Lower lobe of right lung (tissue), 2 donors: ENCODE measurements at places on chromosomes 2 and 18. TPM values are rescaled to one million over a fixed set of nuclear protein-coding genes. Genes with fewer than 3 reads are reported as not detected.

DNA sequence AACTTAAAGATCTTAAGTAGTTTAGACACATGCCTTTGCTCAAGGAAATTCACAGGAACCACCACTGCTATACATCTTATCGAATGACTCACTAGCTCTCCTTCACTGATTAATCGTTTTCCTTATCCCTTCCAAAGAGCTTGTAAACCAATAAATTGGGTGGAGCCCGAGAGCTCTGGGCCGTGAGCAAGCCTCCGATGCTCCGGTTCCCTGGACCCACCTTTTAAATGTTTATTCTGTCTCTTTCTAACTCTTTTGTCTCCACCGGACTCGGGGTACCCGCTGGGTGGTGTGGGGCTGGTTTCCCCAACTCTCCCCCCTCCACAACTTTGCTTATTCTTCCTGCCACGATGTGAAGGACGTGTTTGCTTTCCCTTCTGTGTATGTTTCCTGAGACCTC is 292.9 kb upstream of the TMEFF2 start:
- no peaks in the 10 kb centered on the region for H3K4me1 ChIP-seq
- DNase-seq = no peak

TGFBRAP1 gene
- 19.4 TPM for total RNA-seq

DNA sequence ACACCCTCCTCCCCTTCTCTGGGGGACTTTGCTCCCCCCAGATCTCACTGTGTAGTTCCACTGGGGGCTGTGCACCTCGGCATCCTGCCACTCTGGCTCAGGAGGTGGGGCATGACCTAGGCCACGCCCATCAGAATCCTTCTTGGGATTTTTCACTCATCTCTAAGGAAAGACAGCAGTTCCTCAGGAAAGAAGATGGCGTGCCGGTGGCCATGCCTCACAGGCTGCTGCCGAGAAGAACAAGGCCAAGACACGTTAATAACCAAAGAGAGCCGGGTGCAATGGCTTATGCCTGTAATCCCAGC is 3.2 kb downstream of the NMUR1 start:
- H3K36me3 ChIP-seq = no peaks in the 10 kb centered on the region
- peaks cover 46% of the 10 kb centered on the region for H3K4me1 ChIP-seq
- no peak overlapping the region for H3K4me3 ChIP-seq
- no peak for DNase-seq
- no peak overlapping the region for H3K27ac ChIP-seq
- H3K27me3 ChIP-seq = peaks cover 12% of the 10 kb centered on the region

FTCDNL1 gene
- total RNA-seq = 3.7 TPM

DNA sequence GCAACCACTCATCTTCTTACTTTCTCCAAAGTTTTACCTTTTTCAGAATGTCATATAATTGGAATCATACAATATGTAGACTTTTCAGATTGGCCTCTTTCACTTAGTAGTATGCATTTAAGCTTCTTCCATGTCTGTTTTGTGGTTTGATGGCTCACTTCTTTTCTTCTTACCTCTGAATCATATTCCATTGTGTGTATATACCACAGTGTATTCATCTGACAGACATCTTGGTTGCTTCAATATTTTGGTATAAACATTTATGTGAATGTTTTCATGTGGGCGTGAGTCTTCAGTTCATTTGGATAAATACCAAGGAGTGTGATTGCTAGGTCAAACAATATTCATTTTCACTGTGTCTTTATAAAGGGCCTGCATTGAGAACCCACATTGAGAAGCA is 136.1 kb upstream of the NOSTRIN start:
- no peaks in the 10 kb centered on the region for H3K36me3 ChIP-seq
- H3K27me3 ChIP-seq = no peaks in the 10 kb centered on the region
- H3K4me3 ChIP-seq = no peak overlapping the region
- no peak for DNase-seq
- H3K4me1 ChIP-seq = no peaks in the 10 kb centered on the region
- H3K27ac ChIP-seq = no peak overlapping the region

TBR1 gene
- not detected for total RNA-seq

DNA sequence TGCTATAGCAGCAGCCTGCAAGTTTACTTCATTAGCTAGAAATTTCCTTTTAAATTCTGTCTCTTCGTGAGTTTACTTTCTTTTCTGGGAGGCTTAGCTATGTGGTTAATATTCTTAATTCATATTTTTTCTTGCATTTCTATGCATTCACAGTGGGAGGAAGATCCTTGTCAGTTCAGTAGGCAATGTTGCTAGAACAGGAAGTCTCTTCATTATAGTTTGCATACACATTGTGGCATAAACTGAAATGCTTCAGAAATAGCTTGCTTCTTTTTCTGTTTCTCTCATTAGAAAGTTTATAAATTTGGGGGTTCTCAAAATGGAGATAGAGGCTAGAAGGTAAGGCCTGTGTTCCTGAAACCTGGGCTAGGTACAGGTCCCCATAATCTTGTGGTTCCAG is 8.1 kb upstream of the ARHGAP15 start:
- H3K27me3 ChIP-seq = no peaks in the 10 kb centered on the region
- no peak overlapping the region for H3K27ac ChIP-seq
- no peaks in the 10 kb centered on the region for H3K36me3 ChIP-seq
- DNase-seq = no peak

GRCh38 chr2:128389388-128390086 is 70.9 kb upstream of the HS6ST1 start:
- H3K36me3 ChIP-seq = no peaks in the 10 kb centered on the region
- peak; percentile 21 for DNase-seq
- H3K4me1 ChIP-seq = no peaks in the 10 kb centered on the region
- no peak overlapping the region for H3K27ac ChIP-seq
- H3K4me3 ChIP-seq = no peak overlapping the region

- no peaks in the 10 kb centered on the region for H3K27me3 ChIP-seq
- H3K27ac ChIP-seq = no peak overlapping the region
- H3K4me1 ChIP-seq = peaks cover 38% of the 10 kb centered on the region
- no peak for DNase-seq
- no peak overlapping the region for H3K4me3 ChIP-seq
- no peaks in the 10 kb centered on the region for H3K36me3 ChIP-seq
These were observed 71.2 kb downstream of the AGAP1 start for GRCh38 chr2:235564884-235565530.

GNAL gene
- 5.6 TPM for total RNA-seq

GRCh38 chr2:239775623-239776435 is 249.3 kb downstream of the NDUFA10 start:
- H3K27ac ChIP-seq = no peak overlapping the region
- no peak for DNase-seq
- no peaks in the 10 kb centered on the region for H3K36me3 ChIP-seq
- no peaks in the 10 kb centered on the region for H3K27me3 ChIP-seq
- H3K4me1 ChIP-seq = no peaks in the 10 kb centered on the region

GRCh38 chr2:206225435-206226232 is 48.8 kb upstream of the ZDBF2 start:
- no peak overlapping the region for H3K27ac ChIP-seq
- no peak for DNase-seq
- H3K27me3 ChIP-seq = no peaks in the 10 kb centered on the region
- no peak overlapping the region for H3K4me3 ChIP-seq

DNA sequence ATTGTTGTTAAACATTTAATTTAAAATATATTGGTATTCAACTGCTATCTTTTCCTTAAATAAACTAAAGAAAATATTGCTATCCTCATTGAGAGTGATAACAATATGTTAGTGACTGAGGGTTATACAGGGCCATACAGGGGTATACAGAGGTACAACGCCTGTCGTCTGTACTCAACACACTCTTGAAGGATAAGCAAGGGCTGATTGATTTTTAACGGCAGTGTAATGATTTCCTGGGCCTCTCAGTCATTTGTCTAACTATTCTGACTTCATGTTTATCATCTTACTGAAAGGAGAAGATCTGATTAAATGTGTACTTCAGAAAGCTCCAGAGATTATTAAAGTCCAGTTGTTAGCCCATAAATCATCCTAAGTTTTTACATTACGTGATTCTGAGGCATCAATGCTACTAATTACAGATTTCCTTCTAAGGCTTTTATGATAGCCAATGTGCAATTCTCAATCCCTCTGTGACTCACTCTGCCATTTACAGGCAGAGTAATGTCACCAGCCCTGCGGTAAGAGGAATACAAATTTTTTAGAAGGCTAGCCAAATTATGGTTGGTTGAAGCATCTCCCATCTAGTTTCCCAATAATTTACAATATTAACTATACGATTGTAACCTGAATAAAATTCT is 893.0 kb upstream of the CHAC2 start:
- no peaks in the 10 kb centered on the region for H3K4me1 ChIP-seq
- H3K27ac ChIP-seq = no peak overlapping the region
- H3K27me3 ChIP-seq = no peaks in the 10 kb centered on the region
- H3K4me3 ChIP-seq = no peak overlapping the region
- no peak for DNase-seq

DNA sequence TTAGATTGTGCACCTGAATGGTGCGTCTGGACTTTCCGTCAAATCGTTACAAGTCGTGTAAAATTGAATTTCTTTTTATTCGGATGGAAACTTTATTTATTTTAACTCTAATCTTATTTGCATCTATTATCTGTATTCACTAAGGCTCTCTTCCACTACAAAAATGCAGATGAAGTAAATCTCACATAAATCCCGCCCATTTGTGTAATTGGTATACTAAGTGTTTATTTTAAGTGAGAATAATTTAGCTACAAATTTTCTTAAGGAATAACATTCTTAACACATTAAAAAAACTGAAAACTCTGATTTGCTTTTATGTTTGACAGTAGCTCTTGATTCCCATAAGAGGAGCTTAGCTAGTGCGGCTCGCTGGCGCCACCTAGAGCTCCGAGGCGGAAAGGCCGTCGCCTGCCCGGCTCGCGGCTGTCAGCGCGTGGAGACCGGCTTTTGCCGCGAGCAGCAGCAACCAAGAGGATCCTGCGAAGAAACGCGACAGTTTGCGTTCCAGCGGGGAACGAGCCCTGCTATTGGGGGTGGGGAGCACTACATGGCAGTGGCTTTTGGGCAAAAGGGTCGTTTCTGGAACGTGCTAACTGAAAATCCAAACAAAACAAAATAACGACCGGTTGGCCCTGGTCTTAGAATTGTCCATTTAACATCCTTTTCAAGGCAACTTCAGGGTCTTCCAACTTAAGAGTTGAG is 6.7 kb downstream of the SP9 start:
- H3K27me3 ChIP-seq = peaks cover 93% of the 10 kb centered on the region
- peaks cover 55% of the 10 kb centered on the region for H3K4me1 ChIP-seq
- H3K4me3 ChIP-seq = no peak overlapping the region
- DNase-seq = peak; percentile 92
- no peak overlapping the region for H3K27ac ChIP-seq

DNA sequence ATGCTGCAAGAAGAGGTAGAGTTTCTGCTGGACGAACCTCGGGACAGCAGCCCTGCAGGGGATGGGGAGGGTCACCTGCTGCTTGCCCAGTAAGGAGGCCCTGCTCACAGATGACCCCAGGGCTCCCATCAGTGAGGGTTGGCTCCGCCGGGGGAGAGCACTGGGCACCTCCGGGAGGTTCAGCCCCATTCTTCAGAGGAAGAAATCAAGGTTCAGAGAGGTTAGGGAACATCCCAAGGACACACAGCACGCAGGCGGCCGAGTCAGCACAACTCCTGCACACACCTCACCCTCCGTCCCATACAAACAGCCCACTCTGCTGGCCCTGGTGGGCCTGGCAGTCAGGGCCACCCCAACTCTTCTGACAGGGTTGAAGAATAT is 11.7 kb upstream of the CCDC74B start:
- no peaks in the 10 kb centered on the region for H3K27me3 ChIP-seq
- no peak overlapping the region for H3K27ac ChIP-seq
- peak; percentile 44 for DNase-seq
- no peak overlapping the region for H3K4me3 ChIP-seq
- H3K36me3 ChIP-seq = peaks cover 62% of the 10 kb centered on the region

AP1S3 gene
- total RNA-seq = 6.4 TPM

FER1L5 gene
- 0.44 TPM for total RNA-seq

FEV gene
- not detected for total RNA-seq
